ENCODE measurements at places on chromosomes 4 and X. TPM values are rescaled to one million over a fixed set of nuclear protein-coding genes. Genes with fewer than 3 reads are reported as not detected.

GRCh38 chr4:181821039-181822004, 421.9 kb upstream of the TENM3 start:
- H3K4me1 ChIP-seq, result no peaks in the 10 kb centered on the region
- H3K27ac ChIP-seq, result no peak overlapping the region
- DNase-seq, result no peak
- H3K36me3 ChIP-seq, result no peaks in the 10 kb centered on the region
- no peak overlapping the region for H3K4me3 ChIP-seq

GRCh38 chrX:9438933-9439494, 25.8 kb upstream of the TBL1X start:
- no peak for DNase-seq
- H3K36me3 ChIP-seq, result no peaks in the 10 kb centered on the region
- no peak overlapping the region for H3K4me3 ChIP-seq
- H3K27me3 ChIP-seq, result no peaks in the 10 kb centered on the region

GRCh38 chr4:37586194-37586593, 100.0 kb downstream of the RELL1 start:
- no peak for DNase-seq
- H3K27ac ChIP-seq, result no peak overlapping the region
- H3K27me3 ChIP-seq, result no peaks in the 10 kb centered on the region
- peaks cover 20% of the 10 kb centered on the region for H3K36me3 ChIP-seq
- H3K4me3 ChIP-seq, result no peak overlapping the region
- peaks cover 28% of the 10 kb centered on the region for H3K4me1 ChIP-seq

DNA sequence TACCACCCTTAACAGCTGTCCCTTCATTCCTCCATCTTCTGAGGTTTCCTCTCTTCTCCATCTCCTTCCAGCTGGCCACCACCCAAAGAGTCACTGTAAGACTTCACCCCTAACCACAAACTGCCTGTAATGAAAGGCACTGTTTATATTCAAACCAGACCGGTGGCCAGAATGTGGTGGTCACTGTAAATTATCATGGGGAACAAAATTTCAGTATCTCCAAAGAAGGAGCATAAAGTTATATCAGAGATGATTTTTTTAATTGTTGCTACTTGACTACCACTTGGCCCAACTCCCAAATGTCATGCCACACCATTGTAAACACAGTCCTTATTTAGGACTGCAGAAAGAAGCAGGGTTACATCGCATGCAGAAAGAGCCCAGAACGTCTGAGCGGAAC, 44.8 kb downstream of the SMARCA1 start:
- H3K27ac ChIP-seq, result no peak overlapping the region
- H3K4me3 ChIP-seq, result no peak overlapping the region

Gene PPP2R2C
- 9.8 TPM for total RNA-seq

DNA sequence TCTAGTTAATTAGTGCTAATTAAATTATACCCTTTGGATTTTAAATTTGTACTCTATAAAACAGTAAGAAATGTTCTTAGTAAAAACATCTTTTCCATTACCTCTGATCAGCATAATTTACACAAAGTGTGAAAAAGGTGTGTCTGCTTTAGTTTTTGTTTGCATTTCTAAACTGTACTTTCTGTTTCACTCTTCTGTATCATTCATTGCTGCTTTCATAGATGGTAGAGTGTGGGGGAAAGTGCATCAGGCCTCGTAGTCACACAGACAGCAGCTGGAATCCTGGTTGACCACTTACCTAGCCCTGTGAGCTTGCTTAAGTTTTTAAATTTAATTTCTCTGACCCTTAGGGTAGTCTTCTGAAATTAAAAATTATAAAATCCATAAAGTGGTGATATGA, 275.4 kb upstream of the PITX2 start:
- H3K27ac ChIP-seq, result no peak overlapping the region
- DNase-seq, result no peak
- H3K27me3 ChIP-seq, result no peaks in the 10 kb centered on the region
- H3K4me3 ChIP-seq, result no peak overlapping the region
- no peaks in the 10 kb centered on the region for H3K36me3 ChIP-seq
- peaks cover 13% of the 10 kb centered on the region for H3K4me1 ChIP-seq

Gene RTL3
- total RNA-seq, result not detected

DNA sequence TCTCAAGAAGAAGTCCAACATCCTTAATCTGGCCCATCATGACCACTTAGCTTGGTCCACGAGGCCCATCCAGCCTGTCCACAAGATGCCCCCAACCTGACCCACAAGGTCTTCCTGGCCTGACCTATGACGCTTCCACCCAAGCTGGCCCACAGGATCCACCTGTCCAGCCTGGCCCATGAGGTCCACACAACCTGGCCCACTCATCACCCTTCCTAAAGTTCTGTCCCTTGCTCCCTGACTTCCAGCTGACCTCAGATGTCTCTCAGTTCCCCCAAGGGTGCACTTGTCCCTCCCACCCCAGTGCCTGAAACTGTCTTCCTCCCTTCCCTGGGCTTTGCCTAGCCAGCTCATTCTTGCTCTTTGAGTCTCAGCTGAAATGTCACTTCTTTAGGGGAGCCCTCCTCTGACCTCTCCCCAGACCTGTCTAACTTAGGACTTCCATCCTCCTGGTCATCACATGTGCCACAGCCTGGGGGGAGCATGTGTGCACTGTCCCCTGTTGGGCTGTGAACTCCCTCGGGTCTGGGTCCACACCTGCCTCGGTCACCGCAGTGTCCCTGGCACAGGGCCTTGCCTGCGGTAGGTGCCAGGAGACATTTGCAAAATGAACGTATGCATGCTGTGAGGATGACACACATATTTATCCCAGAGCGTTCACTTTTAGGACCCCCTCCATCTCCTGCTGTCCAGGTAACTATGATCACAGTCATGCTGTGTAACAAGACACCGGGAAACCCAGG, 61.7 kb downstream of the EVC start:
- no peaks in the 10 kb centered on the region for H3K36me3 ChIP-seq
- no peak overlapping the region for H3K27ac ChIP-seq
- no peak for DNase-seq
- H3K4me3 ChIP-seq, result no peak overlapping the region
- no peaks in the 10 kb centered on the region for H3K4me1 ChIP-seq

DNA sequence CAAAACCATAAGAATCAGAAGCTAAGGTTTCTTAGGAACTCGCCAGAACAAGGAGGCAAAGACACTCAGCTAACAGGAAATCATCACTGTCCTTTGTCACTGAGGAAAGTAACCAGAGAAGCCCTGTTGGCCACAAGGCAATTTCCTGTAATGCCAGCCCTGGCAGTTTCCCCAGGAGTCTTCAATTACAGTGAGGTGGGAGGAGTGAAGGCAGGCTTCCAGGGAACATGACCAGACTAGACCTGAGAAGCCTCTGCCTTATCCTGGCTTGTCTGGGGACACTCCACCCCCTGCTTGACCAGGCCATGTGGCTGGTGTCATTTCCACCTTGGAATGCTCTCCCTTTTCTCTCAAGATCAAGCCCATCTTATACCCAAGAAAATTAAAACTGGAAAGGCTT, 125.3 kb downstream of the COL4A6 start:
- H3K27ac ChIP-seq, result no peak overlapping the region
- H3K27me3 ChIP-seq, result no peaks in the 10 kb centered on the region
- H3K4me3 ChIP-seq, result no peak overlapping the region
- no peaks in the 10 kb centered on the region for H3K36me3 ChIP-seq
- DNase-seq, result peak; percentile 13

DNA sequence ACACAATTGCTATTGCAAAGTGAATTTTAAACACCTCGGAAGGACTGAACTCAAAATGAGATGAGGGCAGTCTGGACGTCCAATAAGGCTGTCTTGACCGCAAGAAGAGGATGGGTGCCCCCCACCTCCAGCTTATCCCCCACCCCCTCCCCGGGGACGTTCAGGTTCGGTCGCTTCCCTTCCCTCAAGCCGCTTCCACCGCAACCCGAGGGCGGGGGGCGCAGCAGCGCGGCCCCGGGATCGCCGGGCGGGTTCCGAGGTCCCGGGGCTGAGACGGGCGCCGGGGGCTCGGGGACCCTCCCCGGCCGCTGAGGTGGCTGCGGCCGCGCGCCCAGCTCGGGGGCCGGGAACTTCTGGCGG, 480 bp downstream of the USP46 start:
- no peaks in the 10 kb centered on the region for H3K27me3 ChIP-seq
- H3K27ac ChIP-seq, result no peak overlapping the region
- peak overlapping the region; percentile 73 for H3K4me3 ChIP-seq
- peaks cover 26% of the 10 kb centered on the region for H3K36me3 ChIP-seq
- peaks cover 9% of the 10 kb centered on the region for H3K4me1 ChIP-seq
- DNase-seq, result peak; percentile 4

DNA sequence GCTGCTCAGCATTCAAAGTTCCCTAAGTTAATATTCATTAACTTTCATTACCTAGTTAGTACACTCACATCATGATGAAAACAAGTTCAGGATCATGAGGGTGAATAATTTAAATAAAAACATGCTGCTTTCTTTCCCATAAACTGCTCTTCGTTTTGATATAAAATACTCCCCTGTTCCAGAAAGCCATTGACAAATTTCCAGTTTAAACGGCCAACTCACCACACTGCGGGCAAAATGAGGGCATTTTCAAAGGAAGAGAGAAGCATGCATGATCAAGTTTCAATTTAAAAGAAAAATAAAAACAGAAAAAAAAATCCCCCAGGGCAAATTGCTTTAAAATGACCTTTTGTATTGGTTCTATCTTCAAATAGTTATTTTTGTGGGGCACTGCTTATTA, 69.6 kb downstream of the EPHA5 start:
- no peaks in the 10 kb centered on the region for H3K4me1 ChIP-seq
- no peaks in the 10 kb centered on the region for H3K36me3 ChIP-seq
- DNase-seq, result no peak
- H3K4me3 ChIP-seq, result no peak overlapping the region
- no peaks in the 10 kb centered on the region for H3K27me3 ChIP-seq
- H3K27ac ChIP-seq, result no peak overlapping the region

DNA sequence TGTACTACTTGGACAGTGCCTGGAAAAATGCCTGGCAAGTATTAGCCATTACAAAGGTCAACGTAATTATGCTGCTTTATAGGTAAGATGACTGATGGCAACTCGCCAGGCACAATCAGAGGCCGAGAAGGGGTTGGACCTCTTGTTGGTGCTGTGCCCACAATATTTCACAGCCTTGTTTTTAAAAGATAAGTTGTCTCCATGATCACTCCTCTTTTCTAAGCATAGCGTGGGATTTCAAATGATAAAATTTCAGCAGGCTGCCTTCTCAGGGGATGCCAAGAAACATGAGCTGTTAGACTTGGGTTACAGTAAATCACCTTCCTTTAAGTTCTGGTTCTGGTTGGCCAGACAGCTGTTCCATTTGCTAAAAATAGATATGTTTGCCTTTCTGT, 26.9 kb downstream of the HOPX start:
- peaks cover 19% of the 10 kb centered on the region for H3K4me1 ChIP-seq
- no peak for DNase-seq
- peaks cover 7% of the 10 kb centered on the region for H3K36me3 ChIP-seq
- H3K4me3 ChIP-seq, result no peak overlapping the region
- peaks cover 27% of the 10 kb centered on the region for H3K27me3 ChIP-seq
- H3K27ac ChIP-seq, result no peak overlapping the region

- H3K27me3 ChIP-seq, result no peaks in the 10 kb centered on the region
- H3K27ac ChIP-seq, result no peak overlapping the region
- DNase-seq, result no peak
- no peak overlapping the region for H3K4me3 ChIP-seq
These were observed 59.2 kb downstream of the NPY1R start for GRCh38 chr4:163273203-163273602.

GRCh38 chr4:147938496-147938895, 206.6 kb downstream of the ARHGAP10 start:
- H3K27me3 ChIP-seq, result no peaks in the 10 kb centered on the region
- H3K4me3 ChIP-seq, result no peak overlapping the region
- no peaks in the 10 kb centered on the region for H3K36me3 ChIP-seq
- no peak overlapping the region for H3K27ac ChIP-seq
